ENCODE measurements at places on chromosomes 3 and 15.

DNA sequence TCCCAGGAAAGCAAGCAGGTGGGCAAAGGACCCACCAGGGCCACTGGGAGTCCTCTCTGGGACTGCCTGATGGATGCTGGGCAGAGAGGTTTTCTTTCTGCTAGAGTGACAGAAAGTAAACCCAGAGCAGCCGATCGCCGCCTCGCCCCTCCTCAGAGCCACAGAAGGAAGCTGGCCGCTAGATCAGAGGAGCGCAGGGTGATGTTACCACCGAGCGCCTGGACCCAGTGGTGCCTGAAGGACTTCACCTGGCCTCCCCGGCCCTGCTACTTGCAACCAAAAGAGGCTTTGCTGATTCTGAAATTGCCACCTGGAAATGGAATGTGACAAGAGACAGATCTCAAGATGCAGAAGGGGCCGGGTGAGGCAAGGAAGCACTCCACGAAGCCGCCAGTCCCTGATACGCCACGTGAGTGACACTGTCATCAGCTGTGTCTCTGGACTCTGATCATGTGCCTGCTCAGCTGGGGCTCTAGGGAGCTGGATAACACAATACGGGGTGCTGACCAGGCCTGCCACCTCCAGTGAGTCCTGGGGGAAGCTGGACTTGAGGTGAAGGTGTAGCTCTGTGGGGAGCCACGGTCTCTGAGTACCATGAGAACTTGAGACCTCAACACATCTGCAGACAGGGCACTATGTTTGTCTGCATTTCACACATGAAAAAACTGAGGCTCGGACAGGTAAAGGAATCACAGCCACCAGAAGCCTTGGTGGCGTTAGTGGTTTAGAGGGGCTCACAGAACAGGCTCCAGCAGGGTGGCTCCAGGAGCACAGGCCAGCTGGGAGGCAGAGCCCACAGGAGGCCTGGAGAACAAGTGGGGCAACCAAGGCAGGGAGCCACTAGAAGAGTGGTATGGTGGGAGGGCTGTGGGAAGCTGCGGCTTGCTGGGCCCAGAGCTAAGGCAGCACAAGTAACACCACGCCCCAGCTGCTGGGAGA is 137.9 kb upstream of the PRR20G start:
- no peak for DNase-seq

GRCh38 chr3:38588995-38589937 is 60.2 kb downstream of the SCN5A start:
- DNase-seq: no peak

GRCh38 chr3:189270248-189270832 is 98.6 kb downstream of the TPRG1 start:
- DNase-seq: peak; percentile 24

DNA sequence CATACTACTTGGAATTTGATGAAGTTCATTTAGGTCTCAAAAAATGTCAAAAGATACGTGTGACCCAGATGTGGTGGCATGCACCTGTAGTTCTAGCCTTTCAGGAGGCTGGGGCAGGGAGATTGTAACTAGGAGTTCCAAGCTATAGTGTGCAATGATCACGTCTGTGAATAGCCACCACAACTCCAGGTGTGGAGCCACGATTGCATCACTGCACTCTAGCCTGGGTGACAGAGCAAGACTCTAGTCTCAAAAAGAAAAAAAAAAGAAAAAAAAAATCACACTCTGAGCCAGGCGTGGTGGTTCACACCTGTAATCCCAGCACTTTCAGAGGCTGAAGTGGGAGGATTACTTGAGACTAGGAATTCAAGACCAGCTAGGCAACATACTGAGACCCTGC is 14.2 kb downstream of the MAP4 start:
- no peak for DNase-seq
